ENCODE measurements at places on chromosomes 4 and X. TPM values are rescaled to one million over a fixed set of nuclear protein-coding genes. Genes with fewer than 3 reads are reported as not detected.

DNA sequence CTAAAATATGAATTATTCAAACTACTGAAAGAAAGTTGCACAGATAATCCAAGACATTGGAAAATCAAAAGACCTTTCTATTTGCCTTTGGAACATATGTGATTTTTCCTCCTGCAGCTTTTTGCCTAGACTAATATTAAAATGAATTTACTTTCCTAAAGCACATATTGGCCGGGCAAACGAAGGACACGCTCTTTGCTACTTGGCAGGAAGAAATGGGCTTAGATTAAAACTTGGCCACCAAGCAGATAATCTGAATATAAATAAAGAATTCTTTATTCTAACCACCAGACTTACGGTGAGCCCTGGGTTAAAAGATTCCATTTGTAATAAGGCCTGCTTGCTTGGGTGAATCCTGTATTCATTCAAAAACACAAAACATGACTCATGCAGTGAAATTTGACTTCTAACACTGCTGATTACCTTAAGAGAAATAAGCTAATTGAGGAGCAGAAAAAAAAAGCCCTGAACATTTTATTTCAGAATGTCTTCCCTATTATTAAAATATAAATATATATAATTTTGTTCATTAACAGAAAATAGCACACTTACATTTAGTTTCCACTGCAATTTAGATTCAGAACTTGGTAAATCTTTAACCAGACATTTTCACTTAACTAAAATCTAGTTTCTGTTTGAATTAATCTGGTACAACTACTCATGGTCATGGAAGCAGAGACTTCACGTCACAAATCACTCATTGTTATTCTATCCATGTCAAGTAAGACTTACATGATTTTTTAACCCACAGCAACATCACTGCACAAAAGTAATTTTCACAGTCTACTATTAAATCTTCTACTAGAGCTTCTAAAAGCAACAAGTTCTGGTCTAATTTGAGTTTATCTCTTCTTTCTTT is 116.1 kb upstream of the PLAC1 start:
- DNase-seq = no peak

DNA sequence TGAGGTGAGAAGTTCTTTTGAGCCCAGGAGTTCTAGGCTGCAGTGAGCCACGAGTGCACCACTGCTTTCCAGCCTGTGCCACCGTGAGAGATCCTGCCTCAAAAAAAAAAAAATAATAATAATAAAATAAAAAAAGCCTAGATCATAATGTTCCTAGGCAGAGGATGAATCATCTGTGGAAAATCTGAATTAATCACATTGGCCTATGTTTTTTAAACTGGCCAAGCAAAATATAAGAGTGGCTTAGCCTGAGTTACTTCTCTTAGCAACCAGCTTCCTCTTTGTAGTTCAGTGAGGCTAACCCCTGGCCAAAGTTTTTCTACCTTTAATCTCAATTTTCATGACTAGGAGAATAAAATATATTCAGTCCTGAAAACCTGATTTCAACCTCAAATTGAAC is 614.6 kb downstream of the PPP4R3C start:
- no peak for DNase-seq

DNA sequence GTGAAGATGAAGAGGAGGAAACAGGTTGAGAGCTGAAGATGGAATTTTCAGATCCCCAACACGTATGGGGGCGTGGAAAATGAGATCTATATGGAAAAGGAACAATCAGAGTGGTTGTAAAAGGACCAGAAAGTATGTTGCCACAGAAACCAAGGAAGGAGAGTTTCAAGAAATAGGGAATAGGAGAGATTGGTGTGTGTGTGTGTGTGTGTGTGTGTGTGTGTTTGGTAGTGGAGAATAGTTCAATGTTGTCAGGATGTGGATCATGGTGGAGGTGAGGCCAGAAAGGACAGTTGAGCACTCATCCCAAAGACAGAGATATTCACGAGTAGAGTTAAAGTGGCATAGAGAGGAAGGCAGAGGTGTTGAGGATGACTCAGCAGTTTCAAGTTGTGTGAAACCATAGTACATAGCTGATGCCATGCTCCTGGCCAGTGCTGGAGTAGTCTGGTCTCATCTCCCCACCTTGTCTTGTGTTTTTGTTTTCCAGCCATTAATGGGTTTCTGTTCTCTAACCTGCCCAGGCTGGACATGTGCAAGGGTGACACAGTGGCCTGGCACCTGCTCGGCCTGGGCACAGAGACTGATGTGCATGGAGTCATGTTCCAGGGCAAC is 36.1 kb downstream of the HEPH start:
- DNase-seq = no peak

- DNase-seq = no peak
Observed at GRCh38 chrX:9676306-9676705, 89.3 kb downstream of the GPR143 start.

GRCh38 chr4:54668014-54668611 is 10.4 kb downstream of the KIT start:
- no peak for DNase-seq

DNA sequence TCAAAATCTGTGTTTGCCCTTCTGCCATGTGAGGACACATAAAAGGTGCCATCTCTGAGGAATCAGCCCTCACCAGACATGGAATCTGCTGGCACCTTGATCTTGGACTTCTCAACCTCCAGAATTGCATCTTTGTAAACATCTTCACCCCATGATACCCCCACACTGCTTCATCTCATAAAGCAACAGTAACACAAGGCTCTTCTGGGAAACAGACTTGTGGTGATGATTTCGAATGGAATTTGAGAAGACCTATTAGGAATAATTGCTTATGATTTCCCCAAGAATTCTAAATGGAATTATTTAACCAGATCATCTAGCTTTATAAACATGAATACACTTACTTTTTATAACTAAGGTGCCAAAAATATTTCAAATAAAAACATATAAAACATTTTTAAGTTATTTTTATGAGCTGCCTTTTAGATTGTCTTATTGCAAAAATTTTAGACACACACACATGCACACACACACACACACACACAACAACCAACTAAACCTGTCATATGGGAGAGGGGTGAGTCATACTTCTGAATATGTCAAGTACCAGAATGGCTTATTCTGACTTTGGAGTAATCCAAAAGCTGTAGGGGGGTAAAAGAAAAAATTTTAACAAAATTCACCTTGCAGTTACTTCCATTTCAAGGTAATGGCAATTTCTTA is 82.0 kb downstream of the USP46 start:
- no peak for DNase-seq

GRCh38 chr4:48247142-48247877 is 22.3 kb downstream of the TEC start:
- no peak for DNase-seq

DNA sequence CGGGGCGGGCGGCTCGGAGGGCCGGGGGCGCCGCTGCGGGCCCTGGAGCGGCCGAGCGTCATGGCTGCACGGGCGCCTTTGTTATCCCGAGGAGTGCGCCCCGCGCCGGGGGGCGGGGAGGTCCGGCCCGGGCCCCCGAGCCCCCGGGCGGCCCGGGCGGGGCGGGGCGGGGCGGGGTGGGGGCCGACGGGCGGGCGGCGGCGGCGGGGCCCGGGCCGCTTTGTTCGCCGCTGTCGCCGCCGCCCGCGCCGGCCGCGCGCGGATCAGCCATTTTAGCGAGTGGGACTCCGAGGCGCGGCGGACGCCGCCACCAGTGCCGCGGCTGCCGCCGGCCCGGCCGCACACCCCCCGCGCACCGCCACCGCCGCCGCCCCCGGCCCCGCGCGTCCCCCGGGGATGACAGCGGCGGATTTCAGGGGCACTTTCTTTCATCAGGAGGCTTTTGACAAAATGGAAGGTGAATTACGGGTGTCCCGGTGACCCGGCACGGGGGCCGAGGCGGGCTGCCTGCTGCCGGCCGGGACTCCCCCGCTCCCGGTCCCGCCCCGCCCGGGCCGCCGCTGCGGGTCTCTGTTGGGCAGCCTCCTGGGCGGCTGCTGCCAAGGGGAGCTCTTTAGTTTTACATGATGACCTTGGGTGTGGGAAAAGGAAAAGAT is 1.2 kb downstream of the HMGB3 start:
- no peak for DNase-seq

GRCh38 chrX:146189371-146189770 is 371.7 kb downstream of the SLITRK2 start:
- no peak for DNase-seq

- no peak for DNase-seq
Observed at GRCh38 chr4:96524311-96524875, 684.5 kb downstream of the PDHA2 start.

The SCRG1 gene
- not detected for total RNA-seq

The BEX4 gene
- total RNA-seq = 10.7 TPM

The IL3RA gene
- total RNA-seq = 0.76 TPM

The TLR8 gene
- not detected for total RNA-seq

The HOPX gene
- total RNA-seq = 27.3 TPM

The NAAA gene
- total RNA-seq = 36.4 TPM
